ENCODE measurements at places on chromosomes 6 and 20.

- DNase-seq, result no peak
These were observed 21.6 kb downstream of the KIAA1586 start for GRCh38 chr6:57068061-57068460.

DNA sequence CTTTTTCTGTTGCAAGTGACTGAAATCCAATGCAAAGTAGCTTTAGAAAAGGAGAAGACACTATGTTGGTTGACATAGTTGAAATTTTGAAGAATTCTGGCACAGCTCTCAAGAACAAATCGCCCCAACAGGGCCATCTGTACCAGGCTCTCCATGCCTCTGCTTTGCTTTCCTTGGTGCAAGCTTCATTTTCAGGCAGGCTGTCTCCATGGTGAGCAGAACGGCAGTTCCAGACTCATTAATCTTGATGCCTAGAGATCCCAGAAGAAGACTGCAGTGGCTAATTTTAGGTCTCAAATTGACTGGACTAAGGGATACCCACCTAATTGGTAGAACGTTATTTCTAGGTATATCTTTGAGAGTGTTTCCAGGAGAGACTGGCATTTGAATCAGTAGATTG is 950.7 kb upstream of the FLRT3 start:
- DNase-seq, result no peak

- no peak for DNase-seq
These were observed 260.7 kb upstream of the MAN1A1 start for GRCh38 chr6:119610265-119610664.

GRCh38 chr6:45078432-45078831 is 249.7 kb upstream of the RUNX2 start:
- DNase-seq, result no peak

DNA sequence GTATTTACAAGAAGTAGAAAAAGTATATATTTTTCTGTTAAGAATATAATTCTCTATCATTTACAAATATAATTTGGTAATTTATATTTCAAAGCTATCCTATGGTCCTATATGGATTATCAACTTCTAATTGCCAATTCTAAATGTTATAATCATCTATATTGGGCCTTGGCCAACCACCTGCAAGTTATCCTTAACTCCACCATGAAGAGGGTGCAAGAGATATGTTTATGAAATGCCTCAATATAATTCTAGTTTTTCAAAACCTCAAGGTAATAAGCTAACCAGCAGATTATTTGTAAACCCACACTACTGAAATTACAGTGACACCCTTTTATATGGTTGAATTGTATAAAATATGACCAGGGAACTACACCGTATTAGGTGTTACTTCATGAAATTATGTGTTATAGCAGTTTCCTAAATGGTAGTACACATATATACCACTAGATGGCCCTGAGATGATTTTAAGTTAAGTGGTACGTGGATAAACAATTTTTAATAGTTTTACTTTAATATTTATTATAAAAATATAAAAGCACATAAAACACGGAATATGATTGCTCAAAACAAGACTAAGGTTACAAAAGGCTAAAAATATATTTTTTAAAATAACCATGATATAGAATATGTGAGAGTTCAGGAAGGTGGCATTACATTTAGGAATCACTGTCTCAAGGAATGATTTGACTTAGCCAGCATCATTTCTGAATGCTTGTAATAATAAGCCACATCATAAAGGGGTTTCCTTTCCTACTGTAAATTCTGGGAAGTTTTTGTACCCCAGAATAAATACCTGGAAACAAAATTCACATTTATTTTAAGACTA is 9.8 kb upstream of the PNISR start:
- DNase-seq, result no peak

DNA sequence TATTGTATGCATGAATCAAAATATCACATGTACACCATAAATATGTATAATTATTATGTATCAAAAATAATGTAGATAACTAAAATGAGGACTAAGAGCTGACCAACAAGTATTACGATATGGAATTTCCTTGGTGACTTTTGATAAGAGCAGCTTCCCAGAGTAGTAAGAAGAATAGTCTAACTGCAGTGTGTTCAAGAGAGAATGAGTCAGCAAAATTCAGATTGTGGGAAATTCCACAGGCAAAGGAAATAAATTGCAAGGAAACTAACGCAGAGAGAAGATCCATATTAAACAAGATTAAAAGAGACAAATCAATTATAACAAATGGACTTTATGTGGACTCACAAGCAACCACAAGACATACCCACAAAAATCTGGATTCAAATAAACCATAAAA is 26.4 kb downstream of the FRK start:
- no peak for DNase-seq

DNA sequence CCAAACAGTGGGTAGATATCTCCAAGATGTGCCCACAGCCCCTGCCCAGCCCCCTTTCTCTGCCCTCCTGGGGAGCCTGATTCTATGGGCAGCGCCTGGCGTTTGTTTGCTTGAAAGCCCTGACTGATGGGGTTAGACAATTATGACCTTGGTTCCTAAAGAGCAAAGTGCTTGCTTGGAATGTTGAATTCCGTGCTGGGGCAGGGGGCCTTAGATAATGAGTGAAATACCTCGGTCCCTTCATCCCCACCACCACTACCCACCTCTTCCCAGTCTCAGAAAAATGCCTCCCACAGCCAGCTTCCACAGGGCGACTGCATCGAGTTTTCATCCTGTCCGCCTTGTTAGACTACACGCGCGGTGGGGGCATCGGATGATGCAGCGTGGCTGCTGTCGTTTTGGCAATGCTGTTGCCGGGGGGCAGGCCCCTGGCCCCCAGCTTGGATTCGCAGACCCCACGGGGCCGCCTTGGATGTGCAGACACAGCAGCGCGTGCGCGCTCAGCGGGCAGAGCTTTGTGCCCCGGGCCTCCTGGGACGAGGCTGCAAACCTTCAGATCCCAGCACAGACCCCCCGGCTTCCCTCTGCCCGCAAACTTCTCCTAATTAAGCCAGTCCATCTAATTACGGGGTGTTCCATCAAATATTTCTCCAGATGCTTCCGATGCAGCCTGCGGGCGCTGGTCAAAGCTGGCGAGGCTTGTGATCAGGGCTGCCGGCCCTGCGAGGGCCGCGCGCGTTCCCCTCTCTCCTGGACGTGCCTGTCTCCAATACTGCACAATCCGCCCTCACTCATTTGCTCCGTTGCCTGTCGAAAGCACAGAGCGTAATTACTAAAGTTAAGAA is 86.1 kb downstream of the LINC00237 start:
- DNase-seq, result no peak

DNA sequence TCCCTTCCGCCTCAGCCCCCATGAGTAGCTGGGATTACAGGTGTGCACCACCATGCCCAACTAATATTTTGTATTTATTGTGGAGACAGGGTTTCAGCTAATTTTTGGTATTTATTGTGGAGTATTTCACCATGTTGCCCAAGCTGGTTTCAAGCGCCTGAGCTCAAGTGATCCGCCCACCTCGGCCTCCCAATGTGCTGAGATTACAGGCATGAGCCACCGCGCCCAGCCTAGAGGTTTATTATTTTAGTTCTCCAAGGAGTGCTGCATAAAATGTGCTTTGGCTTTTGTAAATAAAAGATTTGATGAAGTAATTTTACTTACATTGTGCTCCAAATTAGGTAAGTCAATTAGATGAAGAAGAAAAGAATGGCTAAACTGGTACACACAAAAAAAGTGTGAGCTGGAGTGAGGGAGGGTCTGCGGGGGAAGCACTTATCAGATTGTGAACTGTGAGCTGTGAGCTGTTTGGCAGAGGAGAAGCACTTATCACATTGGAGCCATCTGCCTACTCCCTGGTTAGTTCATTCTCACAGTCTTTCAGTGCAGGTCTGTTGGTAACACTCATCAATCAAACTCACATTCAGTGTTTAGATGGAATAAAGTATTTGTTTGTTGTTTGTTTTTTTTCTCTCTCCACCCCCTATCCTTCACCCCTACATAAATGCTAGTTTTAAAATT is 398.0 kb downstream of the EPHA7 start:
- DNase-seq, result no peak

- no peak for DNase-seq
These were observed 473.6 kb downstream of the EPHA7 start for GRCh38 chr6:92945799-92946198.

DNA sequence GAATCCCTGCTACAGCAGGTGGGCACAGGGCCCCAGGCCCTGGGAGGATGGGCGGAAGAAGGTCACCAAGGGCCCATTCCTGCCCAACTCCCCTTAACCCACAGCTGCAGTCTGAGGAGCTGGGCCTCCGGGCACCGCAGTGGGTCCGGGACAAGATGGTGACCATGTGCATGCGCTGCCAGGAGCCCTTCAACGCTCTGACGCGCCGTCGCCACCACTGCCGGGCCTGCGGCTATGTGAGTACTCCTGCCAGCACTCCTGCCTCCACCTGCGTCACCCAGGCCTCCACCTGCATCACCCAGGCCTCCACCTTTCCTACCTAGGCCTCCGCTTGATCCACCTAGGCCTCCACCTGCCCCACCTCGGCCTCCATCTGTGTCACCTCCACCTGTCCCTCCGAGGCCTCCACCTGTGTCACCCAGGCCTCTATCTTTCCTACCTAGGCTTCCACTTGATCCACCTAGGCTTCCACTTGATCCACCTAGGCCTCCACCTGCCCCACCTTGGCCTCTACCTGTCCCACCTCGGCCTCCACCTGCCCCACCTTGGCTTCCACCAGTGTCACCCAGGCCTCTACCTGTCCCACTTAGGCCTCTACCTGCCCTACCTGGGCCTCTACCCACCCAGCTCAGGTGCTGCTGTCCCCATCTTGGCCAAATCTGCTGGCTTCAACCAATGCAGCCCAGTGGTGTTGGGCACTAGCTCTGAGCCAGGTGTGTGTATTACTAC is 16.8 kb downstream of the FGD2 start:
- no peak for DNase-seq

DNA sequence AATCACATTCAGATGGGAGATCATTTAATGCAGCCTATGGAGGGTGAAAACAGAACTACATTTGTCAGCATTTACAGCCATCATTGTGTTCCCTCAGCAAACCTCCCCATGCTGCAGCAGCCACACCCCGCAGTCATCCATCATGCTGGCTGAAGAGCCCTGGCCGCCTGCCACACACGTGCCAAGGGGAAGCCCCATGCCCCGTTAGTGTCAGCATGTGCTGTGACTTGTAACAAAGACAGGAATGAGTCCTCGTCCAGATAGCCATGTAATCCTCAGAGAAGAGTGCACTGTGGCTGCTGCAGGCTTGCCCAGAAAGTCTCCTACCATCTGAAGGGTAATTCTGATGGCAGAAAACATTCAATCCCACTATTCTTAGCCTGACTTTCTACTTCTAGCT is 1097.8 kb downstream of the KIF16B start:
- no peak for DNase-seq

GRCh38 chr6:35018746-35019145 is 122.4 kb downstream of the TCP11 start:
- no peak for DNase-seq

DNA sequence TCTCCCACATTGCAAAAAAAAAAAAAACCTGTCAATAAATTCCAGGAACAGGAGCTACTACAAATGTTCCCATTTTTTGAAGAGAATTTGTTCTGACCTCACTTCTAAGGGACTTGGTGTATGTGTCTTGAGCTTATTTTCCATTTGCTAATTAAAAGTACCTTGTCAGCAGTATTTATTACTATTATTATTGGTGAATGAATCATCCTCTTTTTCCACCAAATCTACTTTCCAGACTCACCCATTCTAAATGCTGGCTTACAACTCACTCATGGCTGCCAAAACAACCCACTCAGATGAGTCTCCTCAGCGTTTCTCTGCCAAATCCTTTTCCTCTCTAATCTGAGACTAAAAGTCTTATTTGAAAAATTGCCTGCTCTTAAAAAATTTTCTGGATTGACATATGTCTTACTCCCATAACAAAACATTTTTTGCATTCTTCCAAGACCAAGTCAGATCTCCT is 33.2 kb upstream of the TASP1 start:
- DNase-seq, result no peak

DNA sequence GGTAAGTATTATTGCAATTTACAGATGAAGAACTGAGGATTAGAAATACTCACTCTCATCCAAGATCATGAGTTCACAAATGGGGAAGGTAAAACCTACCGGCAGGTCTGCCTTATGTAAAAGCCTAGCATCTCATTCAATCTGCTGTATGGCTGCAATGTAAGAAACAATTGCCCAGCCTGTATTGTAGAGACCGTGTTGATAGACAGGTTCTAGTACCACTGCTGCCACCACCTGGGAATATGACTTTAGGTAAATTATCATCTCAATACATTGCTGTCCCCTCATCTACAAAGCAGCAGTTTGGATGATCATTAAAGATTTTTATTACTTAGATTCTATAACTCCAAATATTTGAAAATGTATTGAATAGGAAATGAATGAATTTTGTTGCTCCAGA is 23.3 kb upstream of the ARHGAP18 start:
- DNase-seq, result no peak

DNA sequence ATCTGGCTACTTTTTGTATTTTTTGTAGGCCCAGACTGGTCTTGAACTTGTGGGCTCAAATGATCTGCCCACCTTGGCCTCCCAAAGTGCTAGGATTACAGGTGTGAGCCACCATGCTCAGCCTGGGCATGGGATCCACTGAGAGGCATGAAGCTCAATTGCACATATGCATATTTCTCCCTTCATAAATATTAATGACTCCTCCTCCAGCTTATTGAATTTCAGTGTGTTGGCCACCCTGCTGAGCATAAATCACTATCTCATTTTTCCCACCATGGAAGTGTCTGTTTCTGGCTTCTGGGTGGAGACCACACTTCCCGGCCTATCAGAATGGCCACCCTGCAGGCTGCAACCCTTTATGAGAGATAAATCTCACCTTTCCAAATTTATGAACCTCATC is 53.6 kb upstream of the KIF16B start:
- DNase-seq, result no peak

DNA sequence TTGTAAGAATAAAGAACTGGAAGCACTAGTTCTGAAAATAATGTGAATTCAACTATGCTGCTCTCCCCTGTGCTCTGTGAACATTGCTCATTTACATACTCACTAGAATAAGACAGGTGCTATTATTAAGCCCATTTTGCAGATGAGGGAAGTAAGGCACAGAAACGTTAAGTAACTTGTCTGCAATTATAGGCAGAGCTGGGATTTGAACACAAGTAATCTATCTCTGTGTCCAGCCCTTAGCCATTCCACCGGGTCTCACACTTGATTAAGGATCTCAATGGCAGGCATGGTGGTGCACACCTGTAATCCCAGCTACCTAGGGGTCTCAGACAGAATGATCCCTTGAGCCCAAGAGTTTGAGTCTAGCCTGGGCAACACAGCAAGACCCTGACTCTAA is 357.7 kb downstream of the CD83 start:
- no peak for DNase-seq

Measured in bone marrow (tissue), 2 donors.